ENCODE measurements at places on chromosomes 7 and 10. TPM values are rescaled to one million over a fixed set of nuclear protein-coding genes. Genes with fewer than 3 reads are reported as not detected.

GRCh38 chr10:76871697-76872295 is 765.8 kb downstream of the KCNMA1 start:
- H3K27me3 ChIP-seq = no peaks in the 10 kb centered on the region
- no peak for DNase-seq
- no peaks in the 10 kb centered on the region for H3K4me1 ChIP-seq
- no peak overlapping the region for H3K27ac ChIP-seq
- no peaks in the 10 kb centered on the region for H3K36me3 ChIP-seq

Gene GOLGA7B
- not detected for polyA plus RNA-seq

Gene IFIT1B
- polyA plus RNA-seq = not detected

Gene CFAP70
- polyA plus RNA-seq = not detected
